ENCODE measurements at places on chromosomes 11 and 22. TPM values are rescaled to one million over a fixed set of nuclear protein-coding genes. Genes with fewer than 3 reads are reported as not detected.

- peak; percentile 28 for DNase-seq
Observed at GRCh38 chr22:46007003-46007847, 30.3 kb upstream of the WNT7B start.

DNA sequence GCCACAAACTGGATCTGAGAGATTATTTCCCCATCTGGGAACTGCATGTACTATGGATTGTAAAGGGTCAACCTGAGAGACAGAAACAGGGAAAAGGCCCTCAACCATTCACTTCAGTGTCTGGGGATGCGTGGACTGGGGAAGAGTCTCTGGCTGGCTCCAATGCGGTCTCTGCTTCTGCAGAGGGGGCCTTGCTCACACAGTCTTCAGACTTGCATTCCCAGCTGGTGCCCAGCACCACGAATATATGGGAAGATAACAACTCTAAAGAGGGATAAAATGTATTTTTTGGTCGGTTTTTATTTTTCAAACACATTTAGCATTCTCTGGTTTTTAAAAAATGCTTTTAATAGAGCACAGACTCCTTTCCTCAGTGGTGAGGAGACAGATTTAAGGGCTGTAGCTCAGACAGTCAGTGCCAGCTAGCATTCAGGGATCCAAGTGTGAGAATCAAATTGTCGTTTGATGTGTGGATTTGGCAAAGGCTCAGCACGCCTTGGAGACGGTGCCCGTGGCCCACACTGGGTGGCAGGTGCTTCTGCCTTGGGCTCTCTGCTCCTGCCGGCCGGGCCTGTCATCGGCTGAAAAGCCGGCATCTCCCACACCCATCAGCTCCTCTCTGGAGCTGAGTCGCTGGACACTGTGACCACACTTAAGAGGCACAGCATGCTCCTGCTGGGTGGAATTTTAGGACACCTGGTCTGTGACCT, 8.0 kb upstream of the EFCAB6 start:
- no peak for DNase-seq

DNA sequence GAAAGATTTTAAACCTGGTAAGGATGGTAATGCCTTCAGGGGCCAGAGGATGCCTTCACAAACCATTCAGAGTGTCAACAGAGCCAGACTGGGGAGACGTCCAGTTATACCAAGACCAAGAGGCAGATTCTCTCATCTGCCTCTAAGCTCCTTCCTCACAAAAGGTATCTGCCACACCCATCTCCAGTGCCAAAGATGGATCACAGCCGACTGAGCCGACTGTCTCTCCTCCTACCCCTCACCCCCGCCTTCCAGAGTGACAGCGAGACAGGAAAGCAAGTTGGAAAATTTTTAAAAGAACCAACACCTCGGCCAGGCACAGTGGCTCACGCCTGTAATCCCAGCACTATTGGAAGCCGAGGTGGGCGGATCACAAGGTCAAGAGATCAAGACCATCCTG, 79.1 kb upstream of the AKIP1 start:
- DNase-seq = no peak

DNA sequence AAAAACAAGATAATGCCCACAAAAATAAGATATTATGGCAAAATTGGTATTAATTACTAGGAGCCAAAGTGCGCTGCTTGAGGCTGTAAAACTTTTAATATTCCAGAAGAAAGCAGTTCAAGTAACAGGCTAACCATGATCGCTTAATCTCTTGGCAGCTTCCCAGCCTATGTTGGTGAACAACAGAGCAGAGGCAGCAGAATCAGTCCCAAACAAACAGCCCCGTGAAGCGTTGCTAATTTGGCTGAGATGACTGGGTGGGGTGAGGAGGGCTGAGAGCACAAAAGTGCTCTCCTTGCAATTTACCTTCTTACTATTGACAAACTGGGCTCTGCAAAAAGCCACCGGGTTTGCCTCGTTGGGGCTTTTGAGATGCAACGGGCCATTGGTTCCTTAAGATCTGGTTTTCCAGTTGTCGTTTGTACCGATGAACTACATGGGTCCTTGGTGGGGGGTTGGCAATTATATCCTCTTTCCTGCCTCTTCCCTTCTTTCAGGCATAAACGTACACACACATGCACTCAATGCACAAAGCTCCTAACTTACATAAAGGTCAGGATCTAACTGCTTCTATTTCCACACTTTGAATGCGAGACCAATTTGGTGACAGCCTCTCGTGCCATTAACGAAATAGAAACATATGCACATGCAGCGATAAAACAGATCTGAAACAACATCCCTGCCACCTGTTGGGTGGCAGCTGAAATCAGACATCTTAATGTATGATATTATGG, 407.6 kb upstream of the CADM1 start:
- no peak for DNase-seq

DNA sequence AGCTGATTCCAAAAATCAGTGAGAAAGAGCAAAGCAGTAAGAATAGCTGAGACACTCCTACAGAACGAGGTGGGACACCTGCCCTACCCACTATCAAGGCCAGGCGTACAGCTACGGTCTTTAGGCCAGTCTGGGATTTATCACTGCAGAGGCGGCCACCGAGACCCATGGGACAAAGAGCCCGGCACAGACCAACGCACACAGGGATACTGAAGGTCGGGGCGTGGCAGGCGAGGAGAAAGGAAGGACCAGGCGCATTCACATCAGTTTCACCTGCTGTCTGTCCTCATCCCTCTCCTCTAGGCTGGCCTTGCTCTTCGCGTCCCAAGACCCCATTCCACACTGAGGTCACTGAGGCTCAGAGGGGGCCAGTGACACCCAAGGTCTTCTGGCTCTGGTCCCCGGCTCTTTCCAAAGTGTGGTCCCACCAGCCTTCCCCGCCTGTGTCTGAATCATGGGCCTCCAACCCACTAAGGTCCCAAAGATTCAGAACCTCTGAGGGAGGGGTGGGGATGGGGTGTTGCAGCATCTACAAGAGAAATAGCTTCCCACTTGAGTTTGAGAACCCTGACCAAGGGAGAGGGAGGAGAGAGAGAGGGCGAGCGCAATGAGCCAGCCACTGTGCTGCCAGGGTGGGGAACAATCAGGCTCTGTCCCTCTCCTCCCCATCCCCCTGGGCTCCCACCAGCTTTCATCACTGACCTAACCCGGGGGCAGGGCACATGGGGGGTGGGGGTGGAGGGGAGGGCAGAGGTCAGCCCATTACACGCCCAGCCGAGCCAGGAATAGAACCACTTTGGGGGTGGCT, 7.2 kb upstream of the PICK1 start:
- DNase-seq = no peak

DNA sequence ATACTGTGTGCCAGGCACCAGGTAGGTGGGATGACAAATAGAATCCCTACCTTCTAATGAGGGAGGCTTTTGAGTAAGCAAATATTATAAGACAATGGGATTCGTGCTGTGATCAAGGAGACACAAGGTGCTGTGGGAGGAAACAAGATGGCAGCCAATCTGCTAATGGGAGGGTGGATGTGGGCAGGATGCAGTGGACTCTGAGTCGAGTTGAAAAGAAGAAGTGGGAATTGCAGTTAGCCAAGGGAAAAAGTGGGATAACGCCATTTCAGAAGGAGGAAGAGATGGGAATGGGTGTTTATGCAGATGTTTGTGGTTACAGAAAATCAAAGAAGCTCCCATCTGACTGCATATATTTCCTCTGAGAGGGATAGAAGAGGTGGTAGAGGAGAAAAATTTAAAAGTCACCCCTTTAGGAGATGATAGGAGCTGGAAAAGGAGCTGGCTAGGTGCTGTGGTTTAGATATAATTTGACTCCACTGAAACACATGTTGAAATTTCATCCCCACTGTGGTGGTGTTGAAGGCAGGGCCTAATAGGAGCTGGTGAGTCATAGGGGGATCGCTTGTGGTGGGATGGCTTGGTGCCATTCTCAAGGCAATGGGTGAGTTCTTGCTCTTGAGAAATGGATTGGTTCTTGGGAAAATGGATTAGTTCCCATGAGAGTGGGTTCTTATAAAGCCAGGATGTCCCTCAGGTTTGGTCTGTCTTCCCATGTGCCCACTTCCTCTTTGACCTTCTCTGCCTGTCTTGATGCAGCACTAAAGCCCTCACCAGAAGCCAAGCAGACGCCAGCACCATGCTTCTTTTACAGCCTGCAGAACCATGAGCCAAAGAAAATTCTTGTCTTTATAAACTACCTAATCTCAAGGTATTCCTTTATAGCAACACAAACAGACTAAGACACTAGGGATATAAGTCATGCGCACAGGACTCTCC, 30.0 kb upstream of the POU2AF1 start:
- no peak for DNase-seq

DNA sequence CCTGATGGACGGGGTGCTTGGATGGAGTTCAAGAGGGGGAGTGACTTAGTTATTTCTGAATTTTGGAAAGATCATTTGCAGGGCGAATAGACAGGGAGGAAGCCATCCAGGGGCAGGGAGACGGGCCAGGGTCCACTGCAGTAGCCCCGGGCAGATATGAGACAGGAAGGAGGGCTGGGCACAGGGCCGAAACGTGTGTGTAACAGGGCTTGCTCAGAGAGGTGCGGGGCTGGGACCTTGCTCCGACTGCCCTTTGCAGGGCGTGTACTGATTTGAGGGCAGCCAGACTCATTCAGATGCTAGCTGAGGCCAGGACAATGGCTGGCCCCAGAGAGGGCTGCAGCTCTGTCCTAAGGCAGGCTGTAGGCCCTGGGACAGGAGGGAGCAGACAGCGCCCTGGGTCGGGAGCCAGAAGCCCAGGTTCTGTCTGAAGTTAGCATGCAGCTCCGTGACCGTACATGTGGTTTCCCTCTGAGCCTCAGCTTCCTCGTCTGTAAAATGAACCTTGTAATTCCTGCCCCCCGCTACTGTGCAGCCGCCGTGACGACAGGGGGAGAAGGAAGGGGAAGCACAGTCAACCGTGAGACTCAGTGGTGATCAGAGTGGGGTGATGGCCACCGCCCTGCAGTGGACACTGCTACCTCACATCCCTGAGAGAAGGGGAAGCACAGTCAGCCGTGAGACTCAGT, 103.4 kb downstream of the PHF21B start:
- no peak for DNase-seq

DNA sequence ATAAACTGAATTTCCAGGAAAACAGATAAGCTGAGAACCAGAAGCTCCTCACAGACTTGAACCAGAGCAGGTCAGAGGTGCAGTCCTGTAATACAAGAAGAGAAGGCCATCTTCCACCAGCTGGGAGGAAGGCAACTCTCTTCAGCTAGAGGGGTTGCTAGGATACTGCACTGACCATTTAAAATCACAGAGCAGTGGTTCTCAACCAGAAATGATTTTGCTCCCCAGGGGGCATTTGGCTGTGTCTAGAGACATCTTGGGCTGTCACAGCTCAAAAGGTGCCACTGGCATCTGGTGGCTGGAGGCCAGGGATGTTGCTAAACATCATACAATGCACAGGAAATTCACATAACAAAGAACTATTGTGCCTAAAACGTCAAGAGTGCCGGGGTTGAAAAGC, 17.2 kb downstream of the OPCML start:
- DNase-seq = no peak

GRCh38 chr11:119764108-119764868, 35.3 kb upstream of the NECTIN1 start:
- peak; percentile 66 for DNase-seq

DNA sequence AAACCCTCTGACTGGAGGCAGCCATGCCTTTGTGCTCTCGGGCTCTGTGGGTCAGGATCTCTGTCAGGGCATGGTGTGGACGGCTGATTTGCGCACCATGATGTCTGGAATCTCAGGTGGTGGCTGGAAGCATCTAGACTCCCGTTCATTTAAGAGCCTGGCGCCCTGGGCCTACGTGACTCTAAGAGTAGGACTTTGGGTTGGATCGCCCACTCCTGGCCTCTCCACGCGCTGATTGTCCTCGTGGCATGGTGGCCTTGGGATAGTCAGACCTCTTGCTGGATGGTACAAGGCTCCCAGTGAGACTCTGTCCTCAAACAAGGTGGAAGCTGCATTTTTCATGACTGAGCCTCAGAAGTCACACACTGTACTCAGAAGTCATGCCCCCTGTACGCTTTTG, 224.3 kb downstream of the TBC1D22A start:
- DNase-seq = no peak

DNA sequence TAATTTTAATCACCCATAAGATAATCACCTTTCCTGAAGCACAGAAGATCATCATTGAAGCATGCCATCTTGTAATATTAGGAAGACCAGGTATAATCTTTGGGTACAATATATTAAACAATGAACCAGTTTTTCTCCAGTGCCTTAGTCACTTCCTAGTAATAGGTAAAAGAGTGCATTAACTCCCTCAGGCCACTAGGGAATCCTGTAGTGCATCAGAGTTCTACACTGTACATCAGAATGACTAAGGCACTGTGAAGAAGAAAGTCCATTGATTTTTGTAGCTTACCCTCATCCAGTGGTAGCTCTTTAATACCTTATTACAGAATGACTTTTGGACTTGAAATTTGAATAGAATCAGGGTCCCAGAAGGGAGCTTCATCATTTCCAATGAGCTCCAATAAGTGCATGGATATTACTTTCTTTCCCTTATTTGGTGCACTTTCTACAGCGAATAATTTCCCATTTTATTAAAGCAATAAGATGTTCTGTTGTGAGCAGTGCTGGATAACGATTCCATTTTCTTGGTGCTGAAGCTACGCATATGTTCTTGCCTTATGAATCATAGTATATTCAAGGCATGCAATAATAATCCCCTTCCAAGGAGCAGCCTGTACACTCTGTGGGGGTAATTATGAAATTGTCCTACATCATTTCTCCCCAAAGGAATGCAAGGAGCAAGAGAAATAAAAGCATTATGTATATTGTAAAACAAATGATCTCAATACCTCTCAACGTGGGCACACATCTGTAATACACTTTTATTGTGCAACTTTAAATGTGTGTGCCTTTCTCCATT, 4.7 kb downstream of the C11orf87 start:
- no peak for DNase-seq

- DNase-seq = no peak
Observed at GRCh38 chr11:66720899-66721470, 8.0 kb downstream of the SPTBN2 start.

DNA sequence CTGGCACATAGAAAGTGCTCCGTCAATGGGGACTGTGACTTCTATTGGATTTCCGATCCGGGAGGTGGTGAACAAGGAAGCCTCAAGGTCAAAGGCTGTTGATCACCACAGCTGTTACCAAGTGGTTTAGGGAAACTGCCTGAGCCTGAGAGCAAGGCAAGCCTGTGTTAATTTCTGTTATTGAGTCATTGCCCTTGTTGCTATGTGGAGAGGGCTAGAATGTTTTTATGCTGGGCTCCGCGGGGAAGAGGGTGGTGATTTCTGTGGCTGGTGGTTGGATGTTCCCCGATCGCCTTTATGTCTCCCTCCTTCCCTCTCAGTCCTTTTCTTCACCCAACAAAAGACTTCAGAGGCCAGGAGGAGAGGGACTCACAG, 108.5 kb upstream of the ALX4 start:
- DNase-seq = no peak

DNA sequence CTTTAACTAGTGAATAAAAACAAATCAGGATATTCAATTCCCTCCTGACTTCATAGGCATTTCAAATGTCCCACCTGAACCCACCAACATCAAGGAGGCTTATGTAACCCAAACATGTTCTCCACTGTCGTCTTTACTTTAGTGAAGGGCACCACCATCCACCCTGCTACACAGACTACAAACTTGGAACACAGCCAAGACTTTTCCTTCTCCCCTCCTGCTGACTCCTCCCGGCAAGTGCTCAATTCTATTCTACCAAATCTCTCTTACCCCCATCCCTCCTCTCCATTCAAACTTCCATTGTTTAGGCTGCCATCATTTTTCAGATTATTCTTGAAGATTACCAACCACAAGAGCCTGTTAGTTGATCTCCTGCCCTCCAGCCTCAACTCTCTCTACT, 24.3 kb downstream of the SAAL1 start:
- no peak for DNase-seq

The CTTN gene
- total RNA-seq = 91.7 TPM

The SLC22A9 gene
- total RNA-seq = not detected

The MMP8 gene
- not detected for total RNA-seq

The KCNJ11 gene
- 11.0 TPM for total RNA-seq

The ZP1 gene
- not detected for total RNA-seq

The RSF1 gene
- total RNA-seq = 151 TPM

The EIF1AD gene
- 22.0 TPM for total RNA-seq
